ENCODE measurements at places on chromosomes 6 and 20.

DNA sequence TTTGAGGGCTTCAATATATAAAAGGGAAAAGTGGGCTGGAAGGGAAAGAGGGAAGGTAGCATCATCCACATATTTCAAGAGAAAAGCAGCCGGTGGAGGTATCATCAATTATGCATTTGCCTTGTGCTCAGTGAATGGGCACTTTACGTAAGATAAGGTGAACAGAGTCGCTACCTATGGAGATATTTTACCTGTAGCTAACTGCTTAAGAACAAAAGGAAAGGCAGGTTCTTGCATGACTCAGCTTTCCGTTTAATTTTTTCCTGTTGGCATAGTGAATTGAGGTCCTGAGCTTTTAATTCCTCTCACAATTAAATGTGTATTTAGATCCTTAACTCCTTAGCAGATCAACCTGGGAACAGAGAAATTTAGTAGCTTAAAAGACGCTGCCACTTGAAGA, 25.5 kb upstream of the PLCB4 start:
- DNase-seq = no peak

DNA sequence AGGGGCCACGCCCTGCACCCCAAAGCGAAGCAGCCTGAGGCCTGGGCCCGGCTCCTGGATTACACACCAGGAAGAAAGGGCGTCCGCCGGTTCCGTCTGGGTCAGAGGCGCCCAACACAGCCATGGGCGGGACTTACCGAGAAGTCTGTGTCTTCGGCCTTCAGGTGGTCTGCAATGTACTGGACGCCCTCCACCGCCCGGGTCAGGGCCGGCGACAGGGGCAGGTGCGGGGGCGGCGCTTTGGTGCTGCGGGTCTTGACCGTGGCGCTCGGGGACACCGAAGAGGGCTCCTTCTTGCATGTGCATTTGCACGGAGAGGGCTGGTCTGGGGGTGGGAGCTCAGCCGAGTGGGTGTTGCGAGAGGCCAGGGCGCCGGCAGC, 11.6 kb downstream of the CHRNA4 start:
- DNase-seq = no peak

DNA sequence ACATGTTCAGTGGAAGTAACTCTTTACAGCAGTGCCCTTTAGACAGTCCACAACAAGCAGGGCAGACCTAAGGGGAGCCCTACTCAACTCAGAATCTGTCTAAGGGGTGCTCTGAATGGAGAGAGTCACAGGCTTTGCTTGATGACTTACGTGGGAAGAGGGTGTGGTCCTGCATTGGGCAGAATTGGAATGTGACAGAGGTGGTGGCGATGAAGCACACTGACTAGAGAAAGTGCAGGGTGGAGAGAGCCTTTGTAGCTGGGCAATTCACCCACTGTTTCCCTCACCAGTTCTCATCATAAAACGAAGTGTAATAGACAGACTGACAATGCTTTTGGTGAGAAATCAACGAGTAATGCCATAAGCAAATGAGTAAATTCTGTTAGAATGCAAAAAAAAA, 11.2 kb downstream of the TP53INP2 start:
- DNase-seq = no peak

DNA sequence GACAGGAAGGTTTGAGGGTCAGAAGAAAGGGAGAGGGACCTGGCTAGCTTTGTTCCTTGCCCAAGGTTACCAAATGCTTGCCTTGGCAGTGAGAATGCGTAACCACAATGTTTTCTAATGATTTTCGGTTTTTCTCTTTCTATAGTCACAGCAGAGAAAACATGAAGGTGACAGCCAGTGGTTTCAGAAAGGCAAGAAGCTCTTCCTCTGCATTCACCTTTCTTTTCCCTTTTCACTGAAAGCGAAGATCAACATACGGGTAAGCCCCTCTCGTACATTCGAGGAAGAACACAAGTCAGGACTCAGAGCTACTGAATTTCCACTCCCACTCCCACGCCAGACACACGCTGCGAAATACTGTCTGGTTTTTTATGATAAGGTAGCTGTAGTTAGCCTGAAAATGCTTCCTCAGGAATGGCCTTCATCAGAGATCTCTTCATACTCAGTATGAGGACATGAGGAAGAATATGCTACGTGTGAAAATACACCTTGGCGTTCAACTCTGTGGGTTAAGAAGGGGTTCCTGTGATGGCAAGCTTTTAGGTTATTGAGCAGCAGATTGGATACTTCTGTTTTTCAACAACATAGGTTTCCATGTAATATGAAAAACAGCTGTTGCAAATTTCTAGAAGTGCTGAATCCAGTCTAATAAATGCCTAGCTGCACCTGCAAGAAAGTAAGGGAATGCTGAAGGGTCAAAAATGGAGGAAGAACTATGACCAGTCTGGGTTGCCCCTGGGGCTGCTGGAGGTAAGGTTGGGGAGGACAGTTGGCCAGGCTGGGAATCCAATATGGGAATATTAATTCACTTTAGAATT, 7.4 kb upstream of the CD83 start:
- DNase-seq = no peak

DNA sequence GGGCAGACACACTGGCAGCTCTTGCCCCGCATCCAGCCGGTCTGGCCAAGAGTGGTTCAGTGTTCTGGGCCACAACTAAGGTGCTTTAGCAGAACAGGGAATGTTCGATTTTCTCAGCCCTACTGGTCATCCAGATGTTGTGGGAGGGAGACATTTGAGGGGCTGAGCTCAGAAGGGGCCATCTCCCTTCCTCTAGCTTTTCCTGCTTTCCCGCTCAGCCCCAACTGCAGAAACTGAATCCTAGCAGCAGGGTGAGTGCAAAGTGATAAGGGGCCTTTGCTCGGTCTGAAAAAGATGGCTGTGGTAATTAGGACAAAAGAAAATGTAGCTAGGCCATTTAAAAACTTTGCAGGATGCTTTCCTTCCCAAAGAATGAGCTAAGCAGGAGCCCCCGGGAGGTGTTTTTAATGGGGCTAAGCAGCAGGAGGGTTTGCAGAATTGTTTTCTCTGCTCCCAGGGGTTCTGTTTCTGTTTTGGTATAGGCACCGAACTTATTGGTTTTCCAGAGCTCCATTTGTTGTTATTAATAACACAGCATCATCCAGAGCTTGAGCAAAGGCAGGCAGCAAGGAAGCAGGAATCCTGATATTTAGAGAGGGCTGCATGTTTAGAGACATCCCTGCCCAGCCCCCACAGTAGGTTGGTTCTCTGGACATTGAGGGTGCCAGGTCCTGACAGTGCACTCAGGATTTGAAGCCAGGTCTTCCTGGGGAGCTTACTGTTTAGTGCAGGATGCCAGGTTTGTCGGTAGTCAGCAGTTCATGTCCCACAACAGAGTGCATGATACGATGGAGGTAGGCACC, 210.9 kb downstream of the SLC24A3 start:
- no peak for DNase-seq

- no peak for DNase-seq
These were observed 45.5 kb upstream of the UNC93A start for GRCh38 chr6:167245591-167245990.

DNA sequence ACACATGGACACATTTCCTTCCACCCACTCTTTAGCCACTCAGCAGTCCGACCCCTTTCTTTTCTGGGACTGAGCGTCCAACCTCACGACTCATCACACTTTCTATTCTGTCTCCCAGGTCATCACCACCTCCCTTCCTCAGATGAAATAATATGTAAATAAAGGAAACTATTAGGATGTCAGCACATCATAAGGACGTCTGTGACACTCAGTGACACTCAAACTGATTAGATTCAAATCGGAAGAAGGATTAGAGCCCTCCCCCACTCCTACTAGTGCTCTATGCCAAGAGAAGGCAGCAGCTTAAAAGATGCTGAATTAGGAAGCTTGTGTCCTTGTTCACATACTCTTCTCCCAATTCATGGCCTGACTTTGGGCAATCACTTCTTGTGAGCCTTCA, 113.6 kb downstream of the TNFRSF21 start:
- no peak for DNase-seq

DNA sequence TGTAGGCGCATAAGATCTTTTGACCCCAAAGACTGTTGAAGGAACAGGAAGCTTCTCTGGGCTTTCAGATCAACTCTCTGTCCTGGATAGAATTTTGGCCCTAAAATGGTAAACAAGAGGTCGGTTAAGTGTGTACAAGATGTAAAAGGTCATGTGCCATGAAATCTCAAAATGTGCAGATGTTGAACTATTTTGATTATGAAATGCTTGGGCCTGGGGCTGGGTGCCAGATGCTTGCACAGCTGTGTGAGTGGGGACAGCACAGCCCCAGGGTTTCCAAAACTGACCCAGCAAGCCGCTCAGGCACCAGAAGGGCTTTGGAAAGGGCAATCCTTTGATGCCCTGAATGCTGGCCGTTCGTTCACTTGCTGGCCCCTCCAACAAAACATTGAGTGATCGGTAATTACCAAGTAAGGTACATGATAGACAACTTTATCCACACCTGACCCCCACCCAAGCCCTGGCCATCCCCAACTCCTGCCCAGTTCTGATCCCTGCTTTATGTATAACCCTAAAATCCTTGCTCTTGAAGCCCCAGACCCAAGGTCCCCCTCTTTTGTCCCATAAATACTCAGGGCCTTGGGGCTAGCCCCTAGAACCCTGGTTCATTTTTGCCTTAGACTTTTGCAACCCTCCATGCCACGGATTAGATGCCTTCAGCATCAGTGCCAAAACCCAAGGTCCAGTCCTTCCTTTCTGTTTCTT, 1.9 kb downstream of the TMEM239 start:
- DNase-seq = no peak

GRCh38 chr6:39309942-39310531, 4.2 kb downstream of the KCNK17 start:
- no peak for DNase-seq
